ENCODE measurements at places on chromosomes 16 and 17.

- no peak for DNase-seq
These were observed 159.1 kb downstream of the CDH11 start for GRCh38 chr16:64962786-64963185.

DNA sequence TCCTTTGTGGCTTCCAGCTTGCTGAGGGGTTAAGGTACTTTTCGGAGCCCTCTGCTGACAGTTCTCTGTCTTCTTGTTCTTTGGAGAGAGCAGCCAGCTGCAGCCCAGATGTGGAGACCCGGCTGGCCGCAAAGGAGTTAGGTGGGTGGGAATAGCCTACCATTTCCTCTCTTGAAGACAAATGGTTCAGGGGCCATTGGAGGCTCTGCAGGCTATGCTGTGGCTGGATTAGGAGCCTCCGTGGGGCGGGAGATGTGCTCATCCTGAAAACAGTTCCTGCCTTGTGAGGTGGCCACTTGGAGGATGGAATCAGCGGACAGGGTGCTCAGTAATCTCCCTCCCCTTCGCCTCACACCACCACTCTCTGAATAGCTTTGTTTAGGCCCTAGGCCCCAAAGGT lies 30.3 kb downstream of the MEOX1 start:
- DNase-seq, result no peak

GRCh38 chr17:59361916-59362810 lies 30.7 kb downstream of the YPEL2 start:
- no peak for DNase-seq

GRCh38 chr17:49227436-49228261 lies 2.9 kb downstream of the PHOSPHO1 start:
- peak; percentile 65 for DNase-seq

GRCh38 chr17:41702712-41703111 lies 9.4 kb upstream of the GAST start:
- no peak for DNase-seq

GRCh38 chr17:73899839-73900238 lies 255.6 kb upstream of the SDK2 start:
- no peak for DNase-seq

DNA sequence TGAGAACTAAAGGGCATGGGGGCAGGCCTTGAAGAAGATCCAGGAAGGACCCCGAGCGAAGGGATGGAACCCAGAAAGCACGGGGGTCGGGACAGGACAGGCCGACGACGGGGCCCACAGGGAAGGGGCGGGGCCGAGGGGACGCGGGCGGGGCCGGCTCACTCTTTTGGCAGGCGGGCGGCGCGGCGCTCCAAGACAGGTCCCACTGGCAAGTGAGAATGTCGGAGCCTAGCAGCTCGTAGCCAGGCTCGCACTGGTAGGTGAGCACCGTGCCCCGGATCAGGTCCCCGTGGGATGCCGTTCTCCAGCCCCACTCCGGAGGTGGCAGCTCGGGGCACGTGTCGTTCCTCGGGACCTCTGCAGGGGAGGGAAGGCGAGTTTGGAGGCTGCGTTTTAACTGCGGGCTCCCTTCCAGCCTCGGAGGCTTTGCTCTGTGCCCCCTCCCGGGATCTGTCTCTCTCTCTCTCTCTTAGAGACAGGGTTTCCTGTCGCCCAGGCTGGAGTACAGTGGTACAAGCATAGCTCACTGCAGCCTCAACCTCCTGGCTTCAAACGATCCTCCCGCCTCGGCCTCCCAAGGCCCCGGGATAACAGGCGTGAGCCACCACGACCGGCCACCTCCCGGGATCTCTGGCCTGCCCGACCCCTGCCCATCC lies 13.7 kb upstream of the CDIPT start:
- no peak for DNase-seq

GRCh38 chr16:33059206-33059605 lies 134.8 kb upstream of the TP53TG3C start:
- no peak for DNase-seq

DNA sequence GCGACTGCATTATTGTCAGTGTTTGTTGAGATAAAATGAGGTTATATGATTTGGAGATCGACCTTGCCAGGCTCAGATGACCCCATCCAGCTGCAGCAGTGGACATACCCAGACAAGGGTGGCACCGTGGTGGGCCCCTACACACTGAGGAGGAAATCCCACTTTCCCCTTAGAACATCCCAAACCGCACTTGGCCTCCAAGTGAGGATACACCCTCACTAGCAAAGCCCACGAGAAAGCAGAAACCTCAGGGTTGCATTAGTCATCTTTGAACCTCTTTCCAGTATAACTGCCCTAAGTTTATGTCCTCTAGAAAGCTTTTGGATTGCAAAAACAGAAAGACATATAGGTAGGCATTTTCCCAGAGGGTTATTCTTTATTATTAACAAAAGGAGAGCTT lies 101.5 kb downstream of the CLEC16A start:
- DNase-seq, result no peak

GRCh38 chr17:28938552-28938951 lies 12.8 kb downstream of the PHF12 start:
- DNase-seq, result no peak

- DNase-seq, result peak; percentile 51
These were observed 530 bp downstream of the PCGF2 start for GRCh38 chr17:38747463-38748148.

GRCh38 chr17:35866341-35866950 lies 2.2 kb downstream of the HEATR9 start:
- DNase-seq, result no peak

DNA sequence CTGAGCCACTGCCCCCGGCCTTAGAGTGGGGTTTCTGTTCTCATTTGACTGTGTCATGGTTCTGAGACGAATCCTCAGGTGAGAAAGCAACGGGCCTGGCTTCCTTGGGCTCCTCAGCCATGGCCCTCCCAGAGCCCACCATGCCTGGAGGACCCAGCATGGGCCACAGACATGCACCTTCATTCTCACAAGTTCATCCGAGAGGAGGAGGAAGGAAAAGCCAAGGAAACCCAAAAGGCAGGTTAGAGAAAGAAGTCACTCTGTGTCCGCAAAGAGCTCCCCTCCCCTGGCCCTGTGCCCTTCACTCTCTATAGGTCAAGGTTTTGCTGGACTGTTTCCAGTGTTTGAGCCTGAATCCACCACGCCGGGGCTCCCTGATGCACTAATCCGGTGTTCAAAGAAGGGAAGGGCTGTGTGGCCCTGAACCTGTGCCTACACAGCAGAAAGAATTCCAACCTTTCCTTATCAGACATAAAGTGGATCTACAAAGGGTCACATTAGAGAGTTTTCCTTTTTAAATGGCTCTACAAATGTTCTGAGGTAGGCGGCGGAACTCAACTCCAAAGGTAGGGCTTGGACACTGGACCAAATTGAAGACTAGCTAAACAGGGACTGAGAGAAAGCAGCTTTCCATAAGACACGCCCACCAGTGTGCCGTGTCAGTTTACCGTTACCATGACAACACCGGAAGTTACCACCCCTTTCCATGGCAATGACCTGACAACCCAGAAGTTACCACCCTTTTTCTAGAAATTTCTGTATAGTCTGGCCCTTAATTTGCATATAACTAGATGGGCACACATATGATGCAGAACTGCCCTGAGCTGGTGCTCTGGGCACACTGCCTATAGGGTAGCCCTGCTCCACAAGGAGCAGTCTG lies 15.9 kb upstream of the PECAM1 start:
- DNase-seq, result no peak

DNA sequence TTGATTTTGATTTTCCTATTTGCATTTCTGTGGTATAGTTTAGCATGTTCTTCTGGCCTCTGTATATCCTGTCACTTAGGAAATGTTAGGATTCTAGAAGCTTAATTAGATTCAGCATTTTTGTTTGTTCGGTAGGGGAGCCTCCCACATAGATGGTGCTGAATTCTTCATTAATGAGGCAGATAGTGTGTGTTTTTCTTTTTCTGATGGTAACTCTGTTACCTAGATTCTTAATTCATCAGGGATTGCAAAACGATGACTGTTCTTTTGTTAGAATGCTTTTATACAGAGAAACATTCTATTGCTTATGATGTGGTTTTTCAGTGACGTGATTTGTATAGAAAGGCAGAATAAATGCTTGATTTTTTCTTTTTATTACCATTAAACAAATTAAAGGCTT lies 19.0 kb downstream of the BANP start:
- DNase-seq, result no peak

DNA sequence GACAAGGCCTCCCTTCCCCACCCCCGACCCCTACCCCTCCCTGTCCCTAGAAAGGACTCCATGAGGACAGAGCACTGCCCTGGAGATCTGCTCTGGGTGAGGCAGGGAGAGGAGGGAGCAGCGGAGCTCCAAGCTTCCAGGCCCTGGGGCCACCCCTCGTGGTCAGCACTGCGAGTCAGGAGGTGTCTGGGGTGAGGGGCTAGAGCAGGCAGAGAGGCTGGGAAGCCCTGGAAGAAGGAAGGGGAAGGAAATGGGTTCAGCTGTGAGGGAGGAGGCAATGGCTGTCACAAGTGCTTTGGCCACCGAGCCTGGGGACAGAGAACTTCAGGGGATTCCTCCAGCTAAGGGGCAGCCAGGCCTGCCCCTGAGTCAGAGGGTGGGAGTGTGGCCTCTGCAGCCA lies 28.2 kb upstream of the DNAI2 start:
- no peak for DNase-seq

- no peak for DNase-seq
These were observed 241.7 kb downstream of the SEC14L1 start for GRCh38 chr17:77382356-77382911.

DNA sequence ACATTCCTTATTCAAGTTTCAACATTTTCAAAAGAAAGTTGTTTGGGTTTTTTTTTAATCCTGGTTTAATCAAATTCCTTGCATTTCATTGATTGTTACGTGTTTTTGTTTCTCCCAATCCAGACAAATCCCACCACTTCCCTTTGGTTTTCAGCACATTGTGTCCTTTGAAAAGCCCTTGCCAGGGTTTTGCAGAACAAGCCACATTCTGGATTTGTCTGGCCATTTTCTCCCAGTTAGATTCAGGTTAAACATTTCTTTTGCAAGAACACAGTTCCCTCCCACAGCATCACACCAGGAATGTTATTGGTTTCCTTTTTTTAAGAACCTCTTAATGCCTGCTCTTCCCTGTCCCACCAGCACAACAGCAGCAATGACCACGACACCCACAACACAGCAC lies 278.0 kb upstream of the SALL1 start:
- DNase-seq, result no peak

- DNase-seq, result no peak
These were observed 7.0 kb downstream of the CRHR1 start for GRCh38 chr17:45791041-45791582.

- DNase-seq, result no peak
These were observed 841 bp downstream of the C16orf89 start for GRCh38 chr16:5064915-5065314.

DNA sequence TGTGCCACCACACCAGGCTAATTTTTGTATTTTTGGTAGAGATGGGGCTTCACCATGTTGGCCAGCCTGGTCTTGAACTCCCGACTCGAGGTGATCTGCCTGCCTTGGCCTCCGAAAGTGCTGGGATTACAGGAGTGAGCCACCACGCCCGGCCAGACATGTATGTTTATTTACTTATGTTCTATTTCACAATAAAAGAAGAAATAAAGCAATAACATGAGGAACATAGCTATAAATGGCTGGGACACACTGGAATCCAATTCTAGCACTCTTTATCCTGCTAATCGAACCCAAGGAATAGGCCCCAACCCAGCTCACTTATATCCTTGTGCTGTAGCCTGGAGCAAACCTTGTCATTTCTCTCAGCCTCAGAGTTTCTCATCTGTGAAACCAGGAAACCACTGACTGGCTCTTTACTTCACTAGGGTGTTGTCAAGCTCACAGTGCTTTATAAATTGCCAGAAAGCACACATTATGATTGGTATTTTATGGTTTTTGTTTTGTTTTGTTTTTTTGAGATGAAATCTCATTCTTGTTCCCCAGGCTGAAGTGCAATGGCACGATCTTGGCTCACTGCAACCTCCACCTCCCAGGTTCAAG lies 4.3 kb upstream of the ODAD4 start:
- no peak for DNase-seq

DNA sequence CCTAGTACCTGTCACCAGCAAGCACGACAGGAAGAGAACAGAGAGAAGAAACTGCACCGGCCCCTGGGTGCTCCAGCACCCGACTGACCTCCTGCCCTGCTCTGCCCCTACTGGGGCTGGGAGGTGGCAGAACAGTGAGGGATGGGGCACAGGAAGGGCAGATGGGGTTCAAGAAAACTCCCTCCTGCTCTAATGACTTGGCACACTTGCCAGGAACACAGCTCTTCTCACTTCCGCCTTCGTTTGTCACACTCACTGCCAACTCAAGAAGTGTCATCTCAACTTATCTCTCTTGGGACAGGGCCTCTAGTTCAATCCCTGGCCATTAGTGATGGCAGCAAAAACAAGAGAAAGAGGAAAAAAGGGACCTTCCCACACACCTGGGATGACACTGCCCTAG lies 42.7 kb upstream of the ICAM2 start:
- DNase-seq, result no peak

- no peak for DNase-seq
These were observed 10.7 kb downstream of the SCGB1C2 start for GRCh38 chr17:147796-148740.

DNA sequence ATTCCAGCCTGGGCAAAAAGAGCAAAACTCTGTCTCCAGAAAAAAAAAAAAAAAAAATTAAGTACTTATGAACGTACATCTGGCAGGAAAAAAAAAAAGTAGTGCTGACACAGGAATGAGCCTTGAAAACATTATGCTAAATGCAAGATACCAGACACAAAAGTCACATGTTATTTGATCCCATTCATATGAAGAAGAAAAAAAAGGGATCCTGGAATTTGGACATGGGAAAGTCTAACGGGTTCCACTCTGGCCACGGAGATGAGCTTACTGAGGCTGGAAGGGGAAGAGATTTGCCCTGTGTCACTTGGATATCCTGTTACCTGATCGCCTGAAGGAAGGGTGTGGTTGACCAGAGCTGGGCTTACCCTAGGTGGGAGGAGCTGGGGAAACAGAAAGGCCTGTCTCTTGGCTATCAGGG lies 251.9 kb downstream of the PARN start:
- DNase-seq, result no peak

DNA sequence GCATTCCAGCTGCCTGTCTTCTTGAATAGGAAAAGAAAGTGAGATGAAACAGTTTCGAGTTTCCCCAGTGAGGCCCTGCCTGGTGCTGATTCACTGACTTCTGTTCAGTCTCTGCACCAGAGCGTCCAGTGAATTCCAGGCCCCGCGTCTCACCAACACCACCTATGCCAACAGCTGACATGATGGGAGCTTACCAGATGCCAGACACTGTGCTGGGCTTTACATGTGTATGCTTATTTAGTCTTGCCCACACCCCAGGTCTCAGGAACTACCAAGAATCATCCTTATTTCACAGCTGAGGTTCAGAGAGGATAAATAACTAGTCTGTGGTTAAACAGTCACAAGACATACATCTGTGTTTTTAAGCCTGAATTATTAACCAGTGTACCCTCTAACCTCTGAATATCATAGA lies 29.1 kb upstream of the IRX6 start:
- DNase-seq, result no peak

DNA sequence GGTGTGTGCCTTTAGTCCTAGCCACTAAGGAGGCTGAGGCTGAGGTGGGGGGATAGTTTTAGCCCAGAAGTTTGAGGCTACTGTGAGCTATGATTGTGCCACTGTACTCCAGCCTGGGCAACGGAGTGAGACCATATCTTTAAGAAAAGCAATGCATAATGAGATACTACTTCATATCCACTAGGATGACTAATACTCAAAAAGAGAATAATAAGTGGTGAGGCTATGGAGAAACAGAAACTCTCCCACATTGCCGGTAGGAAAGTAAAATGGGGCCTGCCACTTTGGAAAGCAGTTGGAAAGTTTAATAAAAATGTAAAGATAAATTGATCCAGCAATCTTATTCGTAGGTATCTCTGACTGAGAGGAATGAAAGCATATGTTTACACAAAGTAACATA lies 4.6 kb upstream of the NPIPB2 start:
- no peak for DNase-seq
